ENCODE measurements at places on chromosomes 16 and 17.

- peak; percentile 20 for DNase-seq
Measured at GRCh38 chr16:8589057-8589899, 1.0 kb downstream of the TMEM114 start.

- no peak for DNase-seq
Measured at GRCh38 chr17:17181666-17182597, 24.2 kb downstream of the PLD6 start.

DNA sequence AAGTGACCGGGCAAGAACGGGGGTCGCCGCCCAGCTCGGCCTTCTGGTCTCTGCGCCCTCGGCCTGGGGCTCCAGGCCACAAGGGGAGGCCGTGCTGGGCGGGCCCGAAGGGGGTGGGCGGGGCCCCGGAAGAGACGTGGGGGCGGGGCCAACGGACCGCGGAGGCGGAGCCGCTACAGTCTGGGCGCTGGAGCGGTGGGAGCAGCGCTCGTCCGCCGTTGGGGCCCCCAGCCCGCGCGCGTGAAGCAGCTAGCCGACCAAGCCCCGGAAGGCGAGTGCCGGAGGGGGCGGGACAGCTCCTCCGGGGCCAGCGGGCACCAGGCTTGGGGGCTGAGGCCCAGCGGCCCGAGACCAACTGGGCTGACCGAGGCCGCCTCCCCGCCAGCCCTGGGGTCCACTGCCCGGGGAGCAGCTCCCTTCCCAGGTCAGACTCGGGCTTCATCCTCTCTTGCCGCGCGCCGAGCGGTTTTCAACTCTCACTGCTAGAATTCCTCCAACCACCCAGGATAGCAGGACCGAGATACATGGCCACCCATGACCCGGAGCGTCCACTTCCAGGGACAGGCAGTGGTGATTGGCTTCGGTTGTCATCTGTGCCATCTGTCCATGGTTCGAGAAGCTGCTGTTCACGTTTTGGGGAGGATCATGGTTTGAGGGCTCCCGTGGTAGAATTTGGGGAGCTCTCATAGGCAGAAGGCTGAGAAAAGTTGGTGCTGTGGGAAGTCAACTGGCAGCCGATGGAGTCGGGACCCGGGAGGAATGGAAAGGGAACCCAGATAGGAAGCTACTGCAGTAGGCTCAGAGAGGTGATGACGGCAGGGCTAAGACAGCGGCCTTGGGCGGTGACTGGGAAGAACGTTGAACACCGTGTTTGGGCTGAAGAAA is 44.6 kb upstream of the LCMT1 start:
- DNase-seq: peak; percentile 89

- DNase-seq: no peak
Measured at GRCh38 chr17:79212149-79213087, 137.8 kb downstream of the ENGASE start.

DNA sequence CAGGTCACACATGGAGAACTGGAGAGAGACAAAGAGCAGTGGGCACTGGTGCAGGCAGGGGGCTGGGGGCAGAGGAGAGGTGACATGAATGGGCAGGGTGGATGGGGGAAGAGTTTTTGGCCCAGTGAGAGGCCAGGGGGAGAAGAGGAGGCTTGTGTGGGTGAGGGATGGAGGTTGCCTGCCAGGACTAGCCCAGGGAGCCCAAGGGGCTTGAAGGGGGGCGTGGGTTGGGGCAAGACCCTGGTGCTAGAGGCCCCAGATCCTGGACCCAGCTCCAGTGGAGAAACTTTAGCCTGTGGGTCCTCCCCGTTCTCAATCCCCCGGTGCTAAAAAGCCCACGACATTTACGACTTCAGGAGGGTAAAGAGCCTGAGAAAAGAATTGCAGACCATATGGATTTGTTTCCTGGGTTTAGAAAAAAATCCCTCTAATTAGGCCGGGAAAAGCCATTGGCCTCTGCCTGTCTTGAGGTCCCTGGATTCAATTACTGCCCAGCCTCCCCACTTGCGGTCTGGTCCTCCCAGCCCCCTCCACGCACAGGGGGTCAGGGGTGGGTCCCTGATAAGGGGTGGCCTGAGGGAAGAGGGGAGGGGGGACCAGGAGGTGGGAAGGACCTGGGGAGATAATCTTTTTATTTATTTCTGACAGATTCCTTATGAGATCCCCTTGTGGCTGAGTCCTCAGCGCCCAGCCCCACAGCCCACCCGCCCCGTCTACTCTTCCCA is 33.0 kb downstream of the NGFR start:
- no peak for DNase-seq
